ENCODE measurements at places on chromosomes 2 and 18. TPM values are rescaled to one million over a fixed set of nuclear protein-coding genes. Genes with fewer than 3 reads are reported as not detected.
A peak's percentile ranks its signal among the peaks of the same experiment; 100 is the strongest.

Gene UGT1A1
- total RNA-seq: not detected

Gene STRADB
- total RNA-seq: 27.2 TPM

Gene STARD6
- not detected for total RNA-seq

Gene MOGAT1
- not detected for total RNA-seq

Gene DOK1
- total RNA-seq: 14.5 TPM

Gene PSMA8
- not detected for total RNA-seq

Gene ACMSD
- total RNA-seq: not detected

- DNase-seq: no peak
Observed at GRCh38 chr2:193539188-193539587, 1344.5 kb upstream of the TMEFF2 start.

GRCh38 chr2:128269990-128270671 is 48.5 kb downstream of the HS6ST1 start:
- DNase-seq: no peak

DNA sequence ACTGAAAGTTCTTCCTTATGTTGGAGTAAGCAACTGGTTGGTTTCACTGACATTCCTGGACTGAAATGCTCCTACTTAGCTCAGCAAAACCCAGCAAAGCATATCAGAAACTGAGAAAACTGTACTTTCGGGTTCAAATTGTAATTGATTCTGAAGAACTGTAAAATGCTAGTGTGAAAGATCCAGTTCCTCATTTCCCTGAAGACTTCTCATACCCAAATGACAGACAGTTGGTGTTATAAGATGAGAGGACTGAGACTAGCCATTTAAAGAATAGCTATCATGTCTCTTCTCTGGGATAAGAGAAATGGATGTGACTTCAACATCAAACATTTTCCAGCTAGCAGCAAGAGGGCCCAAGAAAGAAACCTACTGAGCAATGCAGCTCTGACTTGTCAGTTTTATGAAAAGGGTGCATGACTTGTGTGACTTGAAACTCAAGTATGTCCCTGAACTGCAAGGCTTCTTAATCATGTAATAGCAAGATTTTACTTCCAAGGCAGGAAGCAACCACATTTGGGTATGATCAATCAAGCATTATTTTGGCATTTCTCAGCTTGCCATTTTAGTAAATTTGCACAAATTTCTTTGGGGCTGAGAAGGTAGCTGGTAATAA is 420.3 kb upstream of the MMADHC start:
- DNase-seq: no peak

GRCh38 chr18:69658685-69659084 is 258.0 kb downstream of the DOK6 start:
- no peak for DNase-seq

- no peak for DNase-seq
Observed at GRCh38 chr18:2009942-2010697, 561.2 kb downstream of the METTL4 start.

DNA sequence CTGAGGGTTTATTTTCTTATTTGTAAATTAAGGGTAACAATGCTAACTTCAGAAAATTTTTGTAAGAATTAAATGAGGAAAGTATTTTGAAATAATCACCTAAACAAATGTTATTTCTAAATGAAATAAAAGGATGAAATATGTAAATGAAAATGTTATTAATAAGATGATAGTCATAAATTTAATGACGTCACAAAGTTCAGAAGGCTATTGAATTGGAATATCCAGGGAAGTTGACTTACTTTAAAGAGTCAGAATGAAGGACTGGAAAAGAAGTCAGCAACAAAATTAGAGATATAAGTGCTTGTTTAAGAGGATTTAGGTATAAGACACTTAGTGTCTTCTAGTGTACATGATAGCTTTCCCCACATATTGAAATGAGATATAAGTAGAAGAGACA is 732.6 kb upstream of the CDH7 start:
- DNase-seq: no peak

- no peak for DNase-seq
Observed at GRCh38 chr18:36744261-36744876, 84.4 kb downstream of the TPGS2 start.

- DNase-seq: no peak
Observed at GRCh38 chr18:36537289-36537688, 239.8 kb downstream of the FHOD3 start.

DNA sequence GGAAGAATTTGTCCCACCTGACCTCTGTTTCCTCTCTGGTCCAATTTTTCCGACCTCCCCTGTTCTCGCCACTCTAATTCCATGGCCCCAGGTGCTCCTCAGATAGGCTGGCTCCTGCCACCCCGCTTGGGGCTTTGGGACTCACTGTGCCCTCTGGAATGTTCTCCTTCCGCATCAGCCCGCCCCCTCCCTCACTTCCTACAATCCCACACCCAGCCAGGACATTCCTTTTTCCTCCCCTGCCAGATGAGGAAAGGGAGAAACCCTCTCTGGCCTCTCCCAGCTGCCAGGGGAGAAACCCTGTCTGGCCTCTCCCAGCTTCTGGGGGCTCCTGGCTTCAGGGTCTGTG is 3.1 kb upstream of the OR6B2 start:
- no peak for DNase-seq

DNA sequence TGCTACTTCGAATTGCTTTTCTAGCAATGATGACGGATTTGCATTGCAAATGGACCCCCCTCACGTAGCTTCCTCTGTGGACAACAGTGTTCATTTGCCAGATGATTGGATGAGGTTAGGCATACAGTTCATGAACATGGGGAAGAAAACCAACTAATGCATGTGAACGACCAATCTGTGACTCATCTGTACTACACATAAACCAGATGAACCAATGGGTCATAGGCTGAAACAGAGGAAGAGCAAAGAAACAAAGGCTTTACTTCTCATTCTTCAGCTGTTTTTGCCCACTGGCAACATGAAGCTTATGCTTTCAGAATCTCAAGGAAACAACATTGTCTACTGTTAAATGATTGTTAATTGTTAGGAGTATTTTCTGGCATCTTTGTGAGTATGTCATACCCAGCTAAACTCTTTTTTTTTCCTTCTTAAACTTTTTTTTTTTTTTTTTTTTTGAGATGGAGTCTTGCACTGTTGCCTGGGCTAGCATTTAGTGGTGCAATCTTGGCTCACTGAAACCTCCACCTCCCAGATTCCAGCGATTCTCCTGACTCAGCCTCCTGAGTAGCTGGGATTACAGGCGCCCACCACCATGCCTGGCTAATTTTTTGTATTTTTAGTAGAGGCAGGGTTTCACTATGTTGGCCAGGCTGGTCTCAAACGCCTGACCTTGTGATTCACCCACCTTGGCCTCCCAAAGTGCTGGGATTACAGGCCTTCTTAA is 35.5 kb downstream of the EFEMP1 start:
- DNase-seq: no peak

DNA sequence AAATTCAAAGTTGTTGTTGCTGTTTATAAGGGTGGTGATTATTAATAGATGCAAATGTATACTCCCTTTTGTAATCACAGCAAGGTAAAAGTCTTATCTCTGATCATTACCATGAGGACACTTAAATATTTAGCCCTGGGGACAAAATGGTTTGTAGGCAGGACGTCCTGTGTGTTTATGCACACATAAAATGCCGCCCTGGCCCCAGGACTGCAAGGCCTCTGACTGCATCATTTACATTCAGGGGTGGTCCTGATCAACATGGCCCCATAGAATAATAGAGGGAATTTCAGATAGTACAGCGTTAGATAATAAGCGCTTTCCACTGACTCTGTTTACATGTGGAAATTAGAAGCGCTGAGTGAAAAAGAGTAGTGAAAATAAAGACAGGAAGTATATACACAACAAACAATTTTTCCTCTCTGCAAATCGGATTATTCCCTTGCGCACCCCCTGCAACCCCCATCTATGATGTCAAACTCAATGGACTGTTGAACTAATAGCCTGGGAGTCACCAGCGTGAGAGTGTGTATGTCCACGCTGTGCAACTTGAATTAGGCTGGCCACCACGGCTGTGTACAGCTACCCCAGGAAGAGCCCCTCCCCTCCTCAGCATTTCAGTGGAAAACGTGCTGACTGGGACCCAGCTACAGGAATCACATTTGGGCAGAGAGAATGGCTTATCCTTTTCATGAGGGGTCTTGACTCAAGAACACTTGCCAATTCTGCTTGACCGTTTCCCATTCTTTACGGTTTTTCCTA is 291.5 kb downstream of the SOX11 start:
- no peak for DNase-seq

DNA sequence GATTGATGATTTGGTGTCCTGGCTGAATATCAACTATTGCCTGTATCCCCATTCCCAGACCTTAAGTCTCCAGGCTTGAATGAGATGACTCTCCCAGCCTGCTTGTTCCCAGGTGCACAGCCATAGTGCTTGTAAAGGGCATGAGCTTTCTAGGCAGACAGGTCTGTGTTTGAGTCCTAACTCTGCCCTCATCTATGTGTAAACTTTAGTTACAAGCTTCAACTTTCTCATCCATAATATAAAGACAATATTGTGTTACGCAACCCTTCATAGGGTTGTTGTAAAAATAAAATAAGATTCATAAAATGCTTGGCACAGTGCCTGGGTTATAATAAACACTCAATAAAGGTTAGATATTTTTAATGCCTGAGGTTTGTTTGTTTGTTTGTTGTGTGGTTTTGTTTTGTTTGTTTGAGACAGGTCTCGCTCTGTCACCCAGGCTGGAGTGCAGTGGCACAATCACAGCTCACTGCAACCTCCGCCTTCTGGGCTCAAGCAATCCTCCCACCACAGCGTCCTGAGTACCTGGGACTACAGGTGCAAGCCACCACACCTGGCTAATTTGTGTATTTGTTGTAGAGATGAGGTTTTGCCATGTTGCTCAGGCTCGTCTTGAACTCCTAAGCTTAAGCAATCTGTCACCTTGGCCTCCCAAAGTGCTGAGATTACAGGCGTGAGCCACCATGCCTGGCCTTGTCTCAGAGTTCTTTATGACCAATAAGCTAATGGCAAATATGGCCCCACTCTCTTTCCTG is 89.4 kb upstream of the MAPRE2 start:
- no peak for DNase-seq

DNA sequence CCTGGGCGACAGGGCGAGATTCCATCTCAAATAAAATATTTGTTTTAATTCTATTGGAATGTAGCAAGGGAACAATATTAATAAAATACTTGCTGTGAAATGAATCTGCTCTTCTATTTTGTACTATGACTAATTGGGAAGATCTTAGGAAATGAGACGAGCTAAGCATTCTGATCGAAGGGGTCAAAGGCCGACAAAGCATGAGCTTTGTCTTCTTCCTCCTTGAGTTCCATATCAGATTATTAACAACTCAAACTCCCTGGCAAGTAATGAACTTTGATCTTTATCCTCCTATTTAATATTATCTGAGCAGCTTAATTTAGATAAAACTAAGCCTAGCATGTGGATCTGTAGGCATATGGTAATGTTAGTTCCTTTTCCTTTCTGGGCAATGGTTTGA is 15.5 kb downstream of the GEMIN6 start:
- no peak for DNase-seq

GRCh38 chr18:37393945-37394609 is 171.5 kb downstream of the CELF4 start:
- peak; percentile 54 for DNase-seq

GRCh38 chr2:14350856-14351255 is 281.7 kb upstream of the LRATD1 start:
- DNase-seq: no peak

DNA sequence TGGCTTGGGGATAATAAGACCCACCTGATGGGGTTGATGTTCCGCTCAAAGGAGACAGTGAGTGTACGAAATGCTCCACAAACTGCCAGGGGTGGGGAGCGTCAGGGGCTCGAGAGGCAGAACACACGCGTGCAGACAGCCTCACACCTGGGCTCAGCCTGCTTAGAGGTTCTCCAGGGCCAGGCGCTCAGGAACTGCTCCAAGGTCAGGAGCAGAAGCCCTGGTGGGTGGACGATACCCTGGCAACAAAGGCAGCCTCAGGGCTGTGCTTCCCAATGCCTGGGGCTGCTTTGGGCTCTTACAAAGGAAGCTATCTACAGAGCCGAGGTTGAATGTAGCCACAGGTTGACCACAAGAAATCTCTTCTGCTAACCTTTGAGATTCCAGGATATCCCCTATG is 114.4 kb downstream of the CLIP4 start:
- DNase-seq: no peak

- no peak for DNase-seq
Observed at GRCh38 chr2:175726223-175726622, 275.8 kb downstream of the LNPK start.

GRCh38 chr2:9764153-9764778 is 79.0 kb upstream of the TAF1B start:
- DNase-seq: no peak

DNA sequence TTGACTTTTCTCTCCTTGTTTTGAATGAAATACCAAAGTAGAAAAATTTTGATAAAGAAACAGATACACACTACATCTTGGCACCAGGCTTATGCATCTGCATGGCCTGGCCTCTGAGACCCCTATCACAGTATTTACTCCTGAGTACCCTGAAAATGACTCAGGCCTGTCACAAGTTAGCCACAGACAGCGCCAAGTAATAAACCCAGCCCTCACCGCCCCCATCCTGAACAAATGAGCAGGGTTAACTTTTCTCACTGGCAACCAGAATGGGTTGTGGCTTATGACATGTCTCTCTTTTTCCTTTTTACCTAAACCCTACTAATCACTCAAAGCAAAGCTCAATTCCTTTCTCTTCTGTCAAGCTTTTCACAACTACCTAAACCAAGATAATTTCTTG is 35.3 kb downstream of the SPRED2 start:
- no peak for DNase-seq

GRCh38 chr2:158047156-158047611 is 54.5 kb upstream of the UPP2 start:
- DNase-seq: no peak

GRCh38 chr2:104425850-104426595 is 427.9 kb upstream of the POU3F3 start:
- DNase-seq: no peak

DNA sequence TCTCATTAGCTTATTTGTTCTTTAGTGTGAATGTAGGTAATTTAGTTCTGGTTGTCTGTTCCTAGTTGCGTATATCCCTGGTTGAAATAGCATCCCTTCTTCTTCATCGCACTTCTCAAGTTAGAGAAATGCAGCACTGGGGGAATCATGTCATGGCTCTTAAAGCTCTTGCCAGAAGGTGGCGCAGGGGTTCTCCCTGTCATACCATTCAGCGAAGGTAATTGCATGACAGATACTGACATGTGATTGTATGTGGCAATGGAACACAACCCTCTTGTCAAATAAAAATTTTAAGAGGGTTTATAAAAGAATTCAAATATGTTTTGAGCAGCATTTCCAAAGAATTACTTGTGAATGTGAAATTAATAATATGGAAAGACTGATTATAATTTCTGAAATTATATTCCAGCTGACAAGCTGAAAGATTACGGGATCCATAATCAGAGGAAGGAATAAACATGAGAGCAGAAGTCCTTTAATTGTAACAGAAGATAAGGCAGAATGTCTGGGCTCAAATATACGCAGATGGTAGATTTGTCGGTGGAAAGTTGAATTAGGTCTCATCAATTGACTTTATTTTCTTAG is 411.7 kb downstream of the DSEL start:
- DNase-seq: no peak

DNA sequence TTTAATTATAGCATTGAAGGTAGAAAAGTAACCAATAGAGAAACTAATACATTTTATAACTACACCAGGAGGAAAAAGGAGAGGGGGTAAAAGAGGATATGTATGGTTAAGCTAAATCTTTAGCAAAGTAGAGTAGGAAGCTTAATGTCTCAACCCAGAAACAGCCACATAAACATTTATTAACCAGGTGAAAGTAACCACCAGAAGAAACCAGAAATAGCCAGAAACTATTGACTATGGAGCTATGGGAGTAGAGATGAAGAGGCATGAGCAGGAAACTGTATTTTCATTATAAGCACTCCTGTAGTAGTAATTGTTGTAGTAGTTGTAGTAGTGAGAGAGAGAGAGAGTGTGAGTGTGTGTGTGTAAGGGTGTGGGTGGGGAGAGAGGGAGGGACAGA is 617.5 kb upstream of the CHAC2 start:
- DNase-seq: no peak
